COR-L47 (cell line): ENCODE measurements at places on chromosomes 3 and 15.

DNA sequence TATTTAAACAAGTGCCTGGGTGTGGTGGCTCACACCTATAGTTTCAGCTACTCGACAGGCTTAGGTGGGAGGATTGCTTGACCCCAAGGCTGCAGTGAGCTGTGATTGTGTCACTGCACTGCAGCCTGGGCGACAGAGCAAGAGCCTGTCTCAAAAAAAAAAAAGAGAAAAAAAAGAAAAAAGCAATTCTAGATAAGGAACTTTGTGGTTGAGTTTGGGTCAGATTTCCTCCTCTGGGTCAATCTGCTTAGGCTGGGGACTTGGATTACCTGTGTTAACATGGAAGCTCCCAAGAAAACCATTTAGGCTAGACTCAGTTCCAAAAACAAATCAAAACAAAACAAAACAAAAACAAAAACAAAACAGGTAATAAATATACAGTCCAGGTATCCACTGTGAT, 50.0 kb downstream of the ITPR1 start:
- no peak for DNase-seq

GRCh38 chr15:80967451-80967850, 22.2 kb downstream of the MESD start:
- DNase-seq, result no peak

GRCh38 chr3:100496711-100497261, 4.4 kb downstream of the TMEM45A start:
- DNase-seq, result no peak

DNA sequence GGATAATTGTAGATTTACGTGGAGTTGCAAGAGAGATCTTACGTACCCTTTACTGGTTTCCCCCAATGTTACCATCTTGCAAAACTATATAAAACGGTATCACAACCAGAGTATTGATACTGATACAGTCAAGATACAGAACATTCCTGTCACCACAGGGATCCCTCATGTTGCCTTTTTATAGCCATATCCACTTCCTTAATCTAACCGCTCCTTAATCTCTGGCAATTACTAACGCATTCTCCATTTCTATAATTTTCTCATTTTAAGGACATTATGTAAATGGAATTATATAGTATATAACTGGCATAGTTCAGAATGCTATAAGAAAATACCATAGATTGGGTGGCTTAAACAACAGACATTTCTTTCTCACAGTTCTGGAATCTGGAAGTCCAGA, 61.1 kb downstream of the SEC22A start:
- no peak for DNase-seq

GRCh38 chr3:152902141-152902669, 67.3 kb downstream of the P2RY1 start:
- no peak for DNase-seq

- DNase-seq, result no peak
Observed at GRCh38 chr15:28942046-28942445, 56.3 kb downstream of the APBA2 start.

DNA sequence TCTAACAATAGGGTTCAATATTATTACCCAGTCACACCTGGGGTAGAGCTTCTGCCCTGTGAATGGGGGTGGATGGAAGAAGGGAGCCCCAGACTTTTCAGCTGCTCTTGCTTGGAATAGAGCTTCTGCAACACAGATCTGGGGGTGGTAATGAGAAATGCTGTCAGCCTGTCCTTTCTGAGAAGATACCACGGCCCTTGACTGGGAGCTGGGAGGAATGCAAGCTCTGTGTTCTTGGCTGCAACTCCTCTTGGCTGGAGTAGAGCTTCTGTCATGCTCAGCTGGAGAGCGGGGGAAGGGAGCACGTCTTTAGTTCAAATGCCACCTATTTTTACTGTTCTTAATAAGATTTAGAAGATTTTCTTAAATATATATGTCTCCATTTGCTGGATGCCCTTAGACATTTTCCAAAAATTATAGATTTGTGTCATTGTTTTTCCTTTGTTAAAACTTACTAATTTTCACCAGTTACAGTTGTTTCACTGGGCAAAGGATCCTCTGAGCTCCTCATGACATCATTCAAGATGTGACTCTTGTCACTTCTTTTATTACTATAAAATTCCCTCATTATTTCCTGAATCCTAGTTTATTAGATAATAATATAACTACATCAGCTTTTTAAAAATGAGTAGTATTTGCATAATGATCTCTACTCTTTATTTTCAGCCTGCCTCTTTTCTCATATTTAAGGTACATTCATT, 180.0 kb upstream of the TGFBR2 start:
- DNase-seq, result no peak

GRCh38 chr3:153334558-153334957, 172.5 kb downstream of the RAP2B start:
- DNase-seq, result no peak

GRCh38 chr3:123618076-123618708, 33.3 kb upstream of the HACD2 start:
- no peak for DNase-seq

DNA sequence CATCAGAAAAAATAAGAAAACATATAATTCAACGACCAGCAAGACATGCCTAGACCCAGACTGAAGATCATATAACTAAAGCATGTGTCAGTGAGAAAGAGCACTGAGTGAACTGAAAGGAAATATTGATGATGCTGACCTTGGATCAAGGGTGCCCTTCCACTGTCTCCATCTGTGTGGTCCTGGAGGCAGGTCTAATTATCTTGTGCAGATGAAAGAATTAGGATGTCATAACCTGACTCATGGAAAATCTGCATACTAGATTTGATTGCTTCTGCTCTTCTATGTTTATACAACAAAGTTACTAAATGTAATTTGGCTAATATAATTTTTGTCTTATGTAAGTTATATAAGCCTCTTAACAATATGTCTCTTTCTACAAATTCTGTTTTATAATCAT, 264.6 kb upstream of the TGFBR2 start:
- no peak for DNase-seq

DNA sequence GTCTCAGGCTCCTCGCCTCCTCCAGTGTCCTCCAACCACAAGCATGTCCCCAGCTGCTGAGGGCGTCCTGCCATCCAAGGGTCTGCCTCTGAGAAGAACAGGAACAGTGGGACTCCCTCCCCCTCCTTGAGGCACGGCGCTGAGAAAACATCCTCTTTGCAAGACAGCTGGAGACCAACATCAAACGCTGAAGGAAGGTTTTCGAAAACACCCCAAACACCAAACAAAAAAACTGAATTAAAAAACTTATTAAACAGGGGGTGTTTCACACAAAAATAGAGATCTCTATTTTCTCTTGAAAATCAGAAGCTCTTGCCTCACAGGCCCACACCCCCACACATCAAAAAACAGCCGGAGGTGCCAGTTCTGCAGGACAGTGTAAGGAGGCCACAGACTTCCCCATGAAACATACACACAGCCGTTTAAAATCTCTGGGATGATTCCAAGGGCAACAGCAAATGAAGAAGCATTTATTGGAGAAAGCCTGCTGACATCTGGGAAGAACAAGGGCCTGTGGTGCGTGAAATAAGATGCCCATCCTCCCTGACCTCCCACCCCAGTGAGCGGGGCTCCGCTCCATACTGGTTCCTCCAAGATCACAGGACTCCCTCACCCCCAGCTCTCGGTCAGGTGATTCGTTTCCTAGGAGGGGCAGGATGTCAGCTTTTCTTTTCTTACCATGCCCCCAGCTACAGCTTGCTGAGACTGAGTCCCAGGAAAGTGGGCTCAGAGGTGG, 71.3 kb downstream of the NUP210 start:
- DNase-seq, result no peak

- DNase-seq, result no peak
Observed at GRCh38 chr3:42999632-43000031, 20.5 kb downstream of the GASK1A start.

- DNase-seq, result no peak
Observed at GRCh38 chr3:190436331-190436730, 13.4 kb downstream of the TMEM207 start.

DNA sequence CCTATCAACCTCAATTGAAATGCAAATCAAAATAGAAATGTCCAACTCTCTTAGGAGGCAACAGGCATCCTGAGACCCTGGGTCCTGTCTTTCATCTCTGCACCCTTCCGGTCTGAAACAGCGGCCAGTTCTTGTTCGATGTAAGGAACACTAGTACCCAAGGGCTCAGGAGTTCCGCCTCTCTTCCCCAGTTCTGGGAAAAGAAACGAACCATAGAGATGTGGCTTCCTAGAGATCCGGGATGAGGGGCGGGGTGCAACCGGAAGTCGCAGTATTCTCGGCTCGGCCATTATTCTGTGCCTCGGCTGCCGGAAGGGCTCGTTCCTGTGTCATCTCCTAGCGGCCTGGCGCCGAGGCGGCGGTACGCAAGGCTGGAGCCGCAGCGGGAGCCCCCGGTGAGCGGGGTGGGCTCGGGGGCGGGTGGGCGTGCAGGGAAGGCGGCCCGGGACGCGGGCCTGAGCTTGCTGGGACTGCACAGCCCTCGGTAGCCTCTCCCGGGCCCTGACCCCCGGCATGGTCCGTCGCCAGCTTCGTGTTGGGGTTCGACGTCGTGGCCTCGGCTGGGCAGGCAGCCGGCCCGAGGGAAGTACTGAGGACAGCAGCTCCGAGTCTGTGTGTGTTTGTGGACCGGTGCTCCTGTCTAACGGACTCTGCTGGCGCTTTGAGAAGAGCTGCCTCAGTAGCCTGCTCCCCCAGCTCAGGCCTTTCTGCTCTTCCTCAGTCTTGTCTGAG, at the start of gene ZNF197:
ZNF197 (plus strand) TSS at position 288 of the 732 bp plus-strand sequence. CDS start 4,119 bp downstream, outside the sequence.
- peak; percentile 85 for DNase-seq

DNA sequence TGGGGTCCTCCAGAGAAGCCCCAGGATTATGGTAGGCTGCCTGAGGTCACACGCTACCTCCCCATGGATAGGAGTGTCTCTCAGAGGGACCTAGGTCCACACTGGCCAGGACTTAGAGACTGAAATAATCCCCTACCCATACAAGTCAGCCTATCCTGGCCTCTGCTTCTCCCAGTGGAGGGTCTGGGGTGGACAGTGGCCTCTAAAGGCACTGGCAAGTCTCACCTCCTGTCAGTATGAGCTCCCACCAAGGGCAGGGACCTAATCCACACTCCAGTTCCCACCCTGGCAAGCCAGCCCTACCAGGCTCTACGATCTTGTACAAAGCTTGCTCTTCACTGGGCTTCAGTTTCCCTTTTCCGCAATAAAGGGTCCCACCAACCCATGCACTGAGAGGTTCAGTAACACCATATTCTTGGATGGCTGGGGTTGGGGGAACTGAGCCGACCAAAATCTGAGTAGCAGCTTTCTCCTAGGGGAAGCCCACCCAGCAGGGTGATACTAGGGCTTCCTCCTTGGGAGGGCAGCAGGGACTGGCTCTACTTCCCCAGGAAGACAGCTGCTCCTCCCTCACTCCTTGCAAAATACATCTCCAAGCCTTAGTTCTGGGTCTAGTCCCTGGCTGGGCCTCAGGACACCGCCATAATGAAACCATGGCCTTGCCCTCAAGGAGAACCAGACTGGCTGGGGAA, 2.4 kb downstream of the CISH start:
- DNase-seq, result no peak

DNA sequence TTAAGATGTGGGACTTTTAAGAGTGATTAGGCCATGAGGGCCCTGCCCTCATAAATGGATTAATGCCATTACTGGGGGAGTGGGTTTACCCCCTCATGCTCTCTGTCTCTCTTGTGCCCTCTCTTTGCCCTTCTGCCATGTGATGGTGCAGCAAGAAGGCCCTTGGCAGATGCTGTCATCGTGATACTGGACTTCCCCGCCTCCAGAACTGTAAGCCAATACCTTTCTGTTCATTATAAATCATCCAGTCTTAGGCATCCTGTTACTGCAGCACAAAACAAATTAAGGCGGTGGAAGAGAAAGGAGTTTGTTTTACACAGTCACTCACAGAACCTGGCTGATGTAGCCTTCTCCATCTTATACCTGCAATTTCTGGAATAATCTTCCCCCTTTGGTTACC, 360.3 kb upstream of the TBL1XR1 start:
- DNase-seq, result no peak

DNA sequence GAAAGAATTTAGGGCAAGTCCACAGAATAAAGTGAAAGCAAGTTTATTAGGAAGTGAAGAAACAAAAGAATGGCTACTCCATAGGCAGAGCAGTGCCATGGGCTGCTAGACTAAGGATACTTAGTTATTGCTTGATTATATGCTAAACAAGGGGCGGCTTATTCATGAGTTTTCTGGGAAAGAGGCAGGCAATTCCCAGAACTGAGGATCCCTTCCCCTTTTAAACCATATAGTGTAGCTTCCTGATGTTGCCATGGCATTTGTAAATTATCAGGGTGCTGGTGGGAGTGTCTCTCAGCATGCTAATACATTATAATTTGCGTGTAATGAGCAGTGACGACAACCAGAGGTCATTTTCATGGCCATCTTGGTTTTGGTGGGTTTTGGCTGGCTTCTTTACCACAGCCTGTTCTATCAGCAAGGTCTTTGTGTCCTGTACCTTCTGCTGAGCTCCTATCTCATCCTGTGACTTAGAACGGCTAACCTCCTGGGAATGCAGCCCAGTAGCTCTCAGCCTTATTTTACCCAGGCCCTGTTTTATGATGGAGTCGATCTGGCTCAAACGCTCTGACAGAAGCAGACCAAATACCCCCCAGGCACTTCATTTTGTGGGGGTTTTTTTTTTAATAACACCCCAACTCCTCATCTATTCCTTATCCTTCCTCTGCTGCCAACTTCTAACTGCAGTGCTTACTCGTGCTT, 103.0 kb upstream of the RARB start:
- DNase-seq, result no peak

DNA sequence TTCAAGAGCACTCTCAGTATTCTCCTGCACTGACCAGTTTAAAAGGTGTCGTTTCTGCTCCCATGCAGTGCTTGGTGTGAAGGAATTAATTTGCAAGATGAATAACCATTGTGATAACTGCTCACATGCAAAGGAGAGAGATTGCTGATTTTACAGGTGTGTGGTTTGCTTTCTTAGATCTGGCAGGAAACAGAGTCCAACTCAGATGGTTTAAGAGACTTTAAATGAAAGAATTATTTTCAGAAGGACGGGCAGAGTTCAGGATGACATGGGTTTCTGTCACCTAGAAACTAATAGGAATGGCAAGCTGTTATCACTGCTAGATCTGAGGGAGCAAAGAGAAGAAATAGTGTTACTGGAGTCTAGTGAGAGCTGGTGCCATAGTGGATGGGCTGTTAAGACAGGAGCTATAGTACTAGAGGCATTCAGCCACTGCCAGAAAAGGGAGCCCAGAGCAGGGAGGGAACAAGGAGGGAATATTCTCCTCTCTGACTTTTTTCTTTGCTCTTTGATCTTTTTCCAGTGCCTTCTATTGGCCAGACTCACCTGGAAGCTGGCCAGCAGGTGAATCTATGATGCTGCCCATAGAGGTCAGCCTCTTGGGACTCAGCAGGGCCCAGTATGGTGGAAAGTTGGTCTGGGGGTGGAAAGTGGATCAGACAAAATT, 14.9 kb downstream of the ATXN7 start:
- DNase-seq, result no peak

GRCh38 chr3:143633816-143634215, 214.5 kb downstream of the SLC9A9 start:
- DNase-seq, result no peak

- DNase-seq, result no peak
Observed at GRCh38 chr15:70342141-70342540, 244.4 kb upstream of the TLE3 start.

GRCh38 chr3:124800511-124801258, 70.4 kb downstream of the UMPS start:
- peak; percentile 91 for DNase-seq

- no peak for DNase-seq
Observed at GRCh38 chr3:61562721-61563312, 1.4 kb downstream of the PTPRG start.
